Articular chondrocyte of knee joint (primary cell): ENCODE measurements at places on chromosomes 4 and X. TPM values are rescaled to one million over a fixed set of nuclear protein-coding genes. Genes with fewer than 3 reads are reported as not detected.

Gene CXorf49
- total RNA-seq, result not detected in 2 replicates

Gene DNAJB14
- total RNA-seq, result 52.7 and 56.0 TPM in 2 replicates

Gene ITIH6
- total RNA-seq, result under 0.01 TPM in 2 replicates

Gene PNMA3
- 0.11 TPM in 1 of 2 replicates, not detected in the other for total RNA-seq

Gene TMEM255A
- total RNA-seq, result 0.13 and 0.54 TPM in 2 replicates

Gene TDO2
- total RNA-seq, result 0.26 and 1.6 TPM in 2 replicates

Gene NR0B1
- total RNA-seq, result not detected in 2 replicates

Gene EDA
- 0.22 and 0.26 TPM in 2 replicates for total RNA-seq

Gene KLB
- total RNA-seq, result under 0.01 TPM in 1 of 2 replicates, not detected in the other
